NCI-H2081 (cell line): ENCODE measurements at places on chromosomes 6 and 20.

- DNase-seq, result no peak
Observed at GRCh38 chr6:159766906-159767305, 5.1 kb downstream of the ACAT2 start.

DNA sequence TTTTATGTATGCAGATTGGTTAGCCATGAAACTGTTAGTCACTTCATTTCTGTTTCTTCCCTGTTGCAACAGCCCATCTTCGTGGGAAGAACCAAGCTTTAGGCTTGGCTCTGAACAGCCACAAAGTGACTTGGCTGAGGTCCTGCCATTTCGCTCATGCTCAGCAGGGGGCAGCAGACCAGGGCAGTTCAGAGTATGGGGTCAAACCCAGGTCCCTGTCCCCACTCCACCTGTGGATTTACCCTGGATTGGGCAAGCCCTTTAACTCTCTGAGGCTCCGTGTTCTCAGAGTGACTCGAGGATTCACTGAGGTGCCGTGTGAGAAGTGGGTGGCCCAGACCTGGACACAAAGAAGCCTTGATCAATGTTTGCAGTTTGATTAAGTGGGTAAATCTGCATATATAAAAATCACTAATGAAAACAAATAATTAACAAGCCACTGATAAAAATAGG, 19.8 kb upstream of the MAP1LC3A start:
- no peak for DNase-seq

GRCh38 chr6:18028332-18028731, 40.9 kb upstream of the KIF13A start:
- DNase-seq, result no peak

- DNase-seq, result no peak
Observed at GRCh38 chr6:20205722-20206161, 6.5 kb downstream of the MBOAT1 start.

DNA sequence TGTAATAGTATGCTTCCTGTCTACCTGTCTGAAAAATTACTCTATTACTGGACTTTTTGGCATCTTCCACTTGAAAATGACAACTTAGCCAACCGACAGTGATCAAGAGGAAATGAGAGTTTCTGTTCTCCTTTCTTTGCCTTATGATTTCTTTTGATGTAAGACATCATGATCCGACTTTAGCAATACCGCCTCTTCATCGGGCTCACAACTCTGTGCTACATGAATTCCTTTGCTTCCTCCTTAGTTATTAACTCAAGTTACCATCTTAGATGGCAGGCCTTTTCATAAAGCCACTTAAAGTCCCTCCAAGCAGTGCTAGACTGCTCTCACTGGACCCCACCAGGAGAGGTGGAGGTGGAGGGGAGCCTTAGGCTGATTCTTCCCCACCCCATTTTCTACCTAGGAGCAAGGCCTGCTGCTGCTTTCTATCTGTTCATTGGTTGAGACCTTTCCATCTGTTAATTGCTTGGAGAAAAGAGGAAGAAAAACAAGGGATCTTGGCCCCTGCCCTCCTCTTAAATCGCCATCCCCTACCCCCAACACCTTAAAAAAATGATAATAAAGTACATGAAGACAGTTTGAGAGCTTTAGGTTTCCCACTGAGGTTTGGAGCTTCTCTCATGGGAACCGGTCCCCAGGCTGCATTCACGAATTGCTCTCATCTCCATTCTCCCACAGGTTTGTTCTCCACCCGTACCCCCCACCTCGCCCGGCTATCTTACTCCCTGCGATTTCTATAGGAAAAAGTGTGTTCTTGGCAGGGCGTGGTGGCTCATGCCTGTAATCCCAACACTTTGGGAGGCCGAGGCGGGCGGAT, 21.6 kb upstream of the MCM3 start:
- no peak for DNase-seq

- DNase-seq, result no peak
Observed at GRCh38 chr6:168699631-168700295, 258.8 kb downstream of the SMOC2 start.

- DNase-seq, result no peak
Observed at GRCh38 chr6:141550471-141550870, 582.3 kb upstream of the GJE1 start.

DNA sequence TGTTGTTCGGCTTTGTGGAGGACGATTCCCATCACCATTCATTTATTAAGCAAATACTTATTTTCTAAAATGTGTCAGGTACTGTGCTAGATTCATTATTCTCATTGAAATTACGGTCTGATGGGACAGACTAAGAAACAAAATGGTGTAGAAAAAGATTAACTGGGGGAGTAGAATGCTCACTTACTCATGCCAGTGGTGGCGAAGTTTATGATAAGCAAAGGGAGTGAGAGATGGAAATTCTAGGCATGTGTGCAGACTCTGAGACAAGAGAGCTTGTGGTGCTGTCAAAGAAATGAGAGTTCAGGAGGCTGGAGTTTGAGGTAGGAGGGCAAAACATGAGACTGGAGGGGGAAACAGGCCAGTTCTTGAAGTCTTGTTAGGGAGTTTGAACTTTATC, 896 bp downstream of the RPP21 start:
- DNase-seq, result no peak

GRCh38 chr6:6626187-6626586, 37.7 kb downstream of the LY86 start:
- no peak for DNase-seq

DNA sequence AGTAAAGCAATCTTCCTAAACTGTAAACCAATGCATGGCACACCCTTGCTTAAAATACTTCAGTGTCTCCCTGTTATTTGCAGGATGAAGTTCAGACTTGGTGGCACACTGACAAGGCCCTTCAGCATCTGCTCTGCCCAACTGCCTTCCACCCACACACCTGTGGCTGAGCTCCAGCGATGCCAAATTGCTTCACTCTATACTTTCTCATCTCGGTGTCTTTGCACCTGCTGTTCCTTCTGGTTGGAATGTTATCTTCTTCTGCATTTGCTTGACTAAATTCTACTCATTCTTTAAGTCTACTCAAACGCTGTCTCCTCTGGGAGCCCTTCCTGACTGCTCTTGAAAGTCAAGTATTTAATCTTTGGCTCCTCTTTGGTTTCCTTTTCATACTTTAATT, 100.1 kb upstream of the SUPT3H start:
- DNase-seq, result no peak

DNA sequence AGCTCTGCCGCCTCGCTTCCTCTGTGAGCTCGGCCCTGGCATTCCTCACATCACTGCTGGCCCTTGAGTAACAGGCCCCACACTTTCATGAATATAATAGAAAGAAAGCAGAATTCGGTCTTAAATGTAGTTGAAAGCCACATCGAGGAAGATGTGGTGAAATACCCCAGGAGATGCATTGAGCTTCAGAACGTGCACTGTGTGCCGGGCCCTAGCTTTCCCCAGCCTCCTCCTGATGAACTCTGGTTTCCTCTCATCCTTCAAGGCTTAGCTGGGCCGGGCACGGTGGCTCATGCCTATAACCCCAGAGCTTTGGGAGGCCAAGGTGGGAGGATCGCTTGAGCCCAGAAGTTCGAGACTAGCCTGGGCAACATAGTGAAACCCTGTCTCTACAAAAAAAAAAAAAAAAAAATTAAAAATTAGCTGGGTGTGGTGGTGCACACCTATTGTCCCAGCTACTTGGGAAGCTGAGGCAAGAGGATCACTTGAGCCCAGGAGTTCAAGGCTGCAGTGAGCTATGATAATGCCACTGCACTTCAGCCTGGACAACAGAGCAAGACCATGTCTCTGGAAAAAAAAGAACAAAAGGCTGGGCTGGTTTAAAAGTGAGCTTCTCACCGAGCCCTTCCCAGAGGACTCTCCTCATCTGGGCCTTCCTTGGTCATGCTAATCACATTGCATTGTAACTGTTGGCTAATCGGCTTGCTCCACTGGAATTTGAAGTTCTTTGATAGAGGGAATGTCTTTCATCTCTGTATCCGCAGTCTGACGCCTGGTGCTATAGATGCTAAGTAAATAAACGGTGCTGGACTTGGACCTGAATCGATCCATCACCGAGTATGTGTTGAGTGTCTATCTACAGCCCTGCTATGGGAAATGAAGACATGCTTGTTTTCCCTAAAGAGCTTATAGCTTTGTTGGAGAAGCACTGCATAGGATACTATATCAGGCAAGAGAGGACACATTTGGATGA, 43.8 kb upstream of the FOXQ1 start:
- DNase-seq, result no peak
